Naive thymus-derived CD4-positive, alpha-beta T cell (primary cell): ENCODE measurements at places on chromosomes 3 and 15. TPM values are rescaled to one million over a fixed set of nuclear protein-coding genes. Genes with fewer than 3 reads are reported as not detected.

Gene SLC25A38
- 53.7 TPM for polyA plus RNA-seq

Gene MAGI1
- not detected for polyA plus RNA-seq

Gene CHL1
- not detected for polyA plus RNA-seq

- peak; percentile 10 for DNase-seq
These were observed 835 bp upstream of the TTLL3 start for GRCh38 chr3:9809239-9809614.

- no peak for DNase-seq
These were observed 751.9 kb downstream of the ROBO1 start for GRCh38 chr3:79015854-79016253.

DNA sequence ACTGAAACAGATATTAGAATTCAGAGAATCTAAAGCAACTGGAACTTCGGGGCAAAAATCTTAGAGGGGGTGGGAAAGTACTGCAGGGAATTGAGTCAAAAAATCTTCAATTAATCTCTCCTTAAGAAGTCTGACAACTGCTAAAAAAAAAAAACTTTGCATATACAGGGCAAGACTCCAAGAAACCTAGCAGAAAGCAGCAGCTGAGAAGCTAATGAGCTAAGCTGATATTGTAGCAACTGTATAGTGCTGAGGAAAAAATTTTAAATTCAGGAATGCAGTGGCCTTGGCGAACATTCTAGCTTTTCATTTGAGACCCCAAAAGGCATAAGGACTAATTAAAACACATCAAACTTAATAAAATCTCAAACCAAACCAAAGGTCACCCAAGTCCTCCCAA, 113.6 kb downstream of the SCAPER start:
- DNase-seq = no peak
